ENCODE measurements at places on chromosomes 13 and 19.

- no peak for DNase-seq
Measured at GRCh38 chr13:48954081-48954480, 21.6 kb upstream of the FNDC3A start.

- DNase-seq = peak; percentile 72
Measured at GRCh38 chr19:1106841-1107660, 3.3 kb downstream of the GPX4 start.

DNA sequence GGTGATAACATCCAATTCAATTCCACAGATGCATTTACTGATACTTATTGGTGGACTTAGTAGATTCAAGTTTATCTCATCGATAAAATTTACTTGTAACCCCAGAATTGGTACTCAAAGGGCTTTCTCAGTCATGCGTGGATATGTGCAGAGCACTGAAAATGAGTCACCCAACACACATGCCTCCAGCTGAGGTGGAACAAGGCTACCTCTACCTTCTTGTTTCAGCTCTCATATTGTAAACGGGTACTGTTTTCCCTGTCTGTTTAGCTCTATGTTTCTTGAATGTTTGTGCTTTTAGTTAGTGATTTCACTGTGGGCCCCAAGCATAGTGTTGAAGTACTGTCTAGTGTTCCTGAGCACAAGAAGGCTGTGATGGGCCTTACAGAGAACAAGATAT is 1.5 kb downstream of the LRRC63 start:
- DNase-seq = no peak

DNA sequence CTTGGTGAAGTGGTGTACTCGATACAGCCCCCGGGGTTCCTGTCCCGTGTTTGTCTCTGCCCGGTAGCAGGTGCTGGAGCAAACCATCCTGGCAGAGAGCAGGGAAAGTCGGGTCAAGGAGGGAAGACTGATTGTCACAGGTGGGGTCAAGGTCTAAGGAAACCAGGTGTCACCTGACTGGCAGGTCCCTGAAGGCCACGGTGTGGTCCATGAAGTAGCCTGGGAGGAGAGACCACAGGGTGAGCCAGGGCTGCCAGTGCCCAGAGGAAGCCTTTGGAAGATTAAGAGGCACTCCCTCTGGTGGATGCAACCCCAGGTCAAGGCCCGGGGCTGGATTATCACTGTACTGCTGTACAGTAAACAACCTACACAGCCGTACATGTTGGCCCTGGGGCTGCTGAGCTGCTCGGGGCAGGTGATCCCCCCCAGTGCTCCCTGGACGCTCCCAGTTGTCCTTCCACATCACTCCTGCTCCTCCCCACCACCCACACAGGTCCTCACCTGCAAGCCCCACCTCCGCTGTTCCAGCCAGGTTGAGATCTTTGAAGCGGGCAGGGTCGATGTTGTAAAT is 6.0 kb upstream of the CCER2 start:
- peak; percentile 59 for DNase-seq

DNA sequence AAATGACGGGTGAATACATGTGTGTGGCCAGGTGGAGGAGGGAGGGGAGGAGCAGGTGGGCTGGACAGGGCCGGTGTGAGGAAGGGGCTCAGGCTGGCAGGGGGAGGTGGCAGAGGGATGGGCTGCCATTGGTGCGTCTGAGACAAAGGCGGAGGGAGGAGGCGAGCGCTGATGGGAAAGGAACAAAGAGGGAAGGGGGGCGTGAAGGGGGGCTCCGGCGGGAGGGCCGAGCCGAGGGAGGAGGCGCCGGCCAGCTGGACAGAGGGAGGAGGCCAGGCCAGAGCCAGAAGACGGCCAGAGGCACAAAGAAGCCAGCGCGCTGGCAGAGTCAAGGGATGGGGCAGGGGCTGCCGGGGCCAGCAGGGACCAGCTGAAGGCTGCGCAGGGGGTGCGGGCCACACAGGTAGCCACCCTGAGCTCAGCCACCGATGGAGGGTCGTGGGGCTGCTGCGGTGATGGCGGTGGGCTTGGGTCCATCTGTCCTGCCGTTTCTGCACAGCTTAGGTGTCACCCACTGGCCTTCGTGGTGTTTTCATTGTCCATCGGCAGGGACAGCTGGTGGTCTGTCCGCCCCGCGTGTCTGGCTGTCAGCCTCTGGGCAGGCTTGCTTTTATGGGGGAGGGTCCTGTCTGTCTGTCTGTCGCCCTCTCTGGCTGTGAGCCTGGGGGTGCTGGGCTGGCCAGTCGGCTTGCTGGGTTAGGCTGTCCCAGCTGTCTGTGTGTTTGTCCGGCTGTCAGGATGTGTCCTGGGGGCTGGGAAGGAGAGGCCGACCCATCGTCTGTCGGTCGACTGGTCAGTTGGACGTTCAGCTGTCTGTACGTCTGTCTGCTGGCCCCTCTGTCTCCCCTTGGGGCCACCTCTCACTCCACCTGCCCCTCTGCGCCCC is 2.2 kb downstream of the APC2 start:
- DNase-seq = no peak

- no peak for DNase-seq
Measured at GRCh38 chr13:50829896-50830295, 13.6 kb downstream of the DLEU7 start.

GRCh38 chr13:103287659-103288058 is 221.4 kb upstream of the SLC10A2 start:
- DNase-seq = no peak

GRCh38 chr19:29562299-29563297 is 36.8 kb downstream of the VSTM2B start:
- DNase-seq = no peak

GRCh38 chr13:77448689-77449088 is 86.8 kb upstream of the SCEL start:
- no peak for DNase-seq

GRCh38 chr13:95684418-95684817 is 7.5 kb downstream of the DNAJC3 start:
- DNase-seq = no peak

DNA sequence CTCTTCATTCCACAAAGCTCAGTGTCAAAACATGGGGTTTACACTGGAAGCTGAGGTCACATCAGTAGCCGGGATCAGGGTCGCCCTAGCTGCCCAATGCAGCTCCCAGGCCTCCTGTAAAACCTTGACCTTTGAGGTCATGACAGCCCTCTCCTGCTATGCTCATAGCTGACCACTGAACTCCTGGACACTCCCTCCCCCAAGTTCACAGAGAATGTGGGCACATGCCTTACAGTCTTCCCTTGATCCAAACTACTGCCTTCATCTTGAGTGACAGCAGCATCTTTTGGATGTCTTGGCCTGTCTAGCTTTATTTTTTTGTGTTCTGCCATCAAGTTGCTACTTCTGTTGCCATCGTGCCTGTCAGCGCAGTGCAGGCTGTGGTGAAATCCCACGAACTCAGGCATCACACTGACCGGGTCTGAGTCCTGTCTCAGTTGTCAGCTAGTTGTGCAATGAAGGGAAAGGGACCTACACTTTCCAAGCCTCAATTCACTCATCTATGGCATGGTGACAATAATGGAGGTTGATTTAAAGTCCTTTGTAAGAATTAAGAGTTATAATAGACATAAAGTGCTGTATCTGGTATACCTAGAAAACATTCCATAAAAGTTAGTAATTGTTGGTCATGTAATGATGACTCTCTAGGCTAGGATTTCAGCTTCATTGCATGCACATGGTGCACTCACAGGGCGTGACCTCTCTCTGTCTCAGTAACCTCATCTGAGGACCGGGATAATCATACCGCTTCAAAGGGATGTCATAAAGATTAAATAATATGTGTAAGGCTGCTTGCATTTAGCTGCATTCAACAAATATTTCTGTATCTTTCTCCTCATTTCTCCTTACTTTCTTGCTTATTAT is 16.4 kb upstream of the ALOX5AP start:
- DNase-seq = peak; percentile 52

DNA sequence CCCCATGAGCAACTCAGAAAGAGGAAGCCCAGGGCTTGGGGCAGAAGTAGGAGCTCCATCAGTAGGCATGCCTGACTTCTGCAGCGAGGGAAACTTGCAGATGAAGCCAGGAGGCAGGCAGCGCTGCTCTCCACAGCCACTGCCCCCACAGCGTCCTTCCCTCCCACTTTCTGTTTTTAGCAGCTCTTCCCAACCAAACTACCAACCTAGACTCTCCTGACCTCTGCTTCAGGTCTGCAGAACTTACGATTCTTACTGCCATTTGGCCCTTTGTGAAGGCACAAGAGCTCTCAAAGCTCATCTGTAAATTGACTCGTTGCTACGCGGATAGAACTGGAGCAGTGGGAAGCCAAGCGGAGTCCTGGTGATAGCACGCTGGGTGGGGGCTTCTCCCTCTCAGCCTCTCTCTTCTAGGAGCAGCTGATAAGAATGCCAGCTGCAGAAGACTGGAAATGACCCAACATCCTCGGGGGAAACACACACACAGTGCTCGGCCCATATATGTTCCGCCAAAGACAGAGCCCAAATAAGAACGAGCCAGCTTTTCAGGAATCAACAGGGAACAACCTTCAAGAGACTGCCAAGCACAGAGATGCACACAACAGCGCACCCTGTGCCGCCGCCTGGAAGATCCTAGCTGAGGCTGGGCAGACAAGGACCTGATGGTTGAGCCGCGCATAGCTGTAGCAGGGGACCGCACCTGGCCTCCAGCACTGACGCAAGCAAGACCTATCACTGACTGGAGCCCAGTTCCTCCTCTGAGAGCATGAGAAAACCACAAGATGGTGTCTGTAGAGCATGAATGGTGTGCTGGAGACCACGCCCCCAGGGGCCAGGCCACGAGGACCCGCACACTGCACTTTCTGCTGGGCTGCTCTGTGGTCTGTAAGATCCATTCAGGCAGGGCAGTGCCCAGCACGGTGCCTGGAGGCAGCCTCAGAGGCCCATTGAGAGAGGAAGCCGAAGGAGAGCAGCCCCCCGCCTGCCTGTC is 15.9 kb upstream of the SLC35E1 start:
- DNase-seq = no peak

DNA sequence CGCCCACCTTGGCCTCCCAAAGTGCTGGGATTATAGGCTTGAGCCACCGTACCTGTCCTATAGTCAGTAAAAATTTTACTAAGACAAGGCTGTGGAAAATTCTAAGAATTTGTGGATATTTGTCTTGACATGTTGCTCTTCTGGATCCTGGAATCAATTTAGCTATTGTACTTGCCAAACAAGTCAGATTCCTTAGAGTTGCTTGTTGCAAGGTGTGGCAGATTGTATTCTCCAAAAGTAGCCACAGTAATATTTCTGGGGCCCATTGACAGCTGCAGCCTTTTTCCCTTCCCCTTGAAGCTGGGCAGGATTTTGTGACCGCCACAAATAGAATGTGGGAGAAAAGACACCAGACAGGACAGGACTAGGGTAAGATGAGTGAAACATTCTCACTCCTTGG is 98.8 kb upstream of the TMTC4 start:
- no peak for DNase-seq

DNA sequence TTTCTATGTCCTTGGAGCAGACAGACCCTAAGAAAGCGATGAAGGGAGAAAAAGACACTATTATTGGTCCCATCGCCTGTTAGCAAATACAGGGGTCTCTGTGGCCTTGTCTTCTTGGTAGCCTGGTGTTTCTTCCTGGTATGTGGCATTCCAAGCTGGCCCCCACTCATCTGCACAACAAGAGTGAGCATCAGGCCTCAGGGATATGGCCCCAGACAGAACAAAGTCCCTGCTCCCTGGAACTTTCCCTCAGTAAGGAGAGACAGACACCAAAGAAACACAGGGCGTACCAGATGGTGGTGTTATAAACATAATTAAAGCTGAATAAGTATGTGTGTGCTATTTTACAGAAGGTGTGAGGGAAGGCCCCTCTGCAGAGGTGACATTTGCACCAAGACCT is 48.2 kb upstream of the KPNA3 start:
- no peak for DNase-seq

DNA sequence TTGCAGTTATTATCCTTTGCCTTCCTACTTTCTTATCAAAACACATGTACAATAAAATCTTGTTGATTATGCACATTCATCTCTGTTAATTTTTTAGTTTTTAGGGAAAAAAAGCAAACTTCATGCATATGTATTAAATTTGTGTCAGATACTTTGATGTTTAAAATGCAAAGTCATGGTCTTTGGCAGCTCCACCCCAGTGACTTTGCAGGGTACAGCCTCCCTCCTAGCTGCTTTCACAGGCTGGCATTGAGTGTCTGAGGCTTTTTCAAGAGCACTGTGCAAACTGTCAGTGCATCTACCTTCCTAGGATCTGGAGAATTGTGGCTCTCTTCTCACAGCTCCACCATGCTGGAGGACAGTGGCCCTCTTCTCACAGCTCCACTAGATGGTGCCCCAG is 1988.1 kb upstream of the PCDH20 start:
- DNase-seq = no peak

- no peak for DNase-seq
Measured at GRCh38 chr19:47094557-47095475, 18.8 kb downstream of the ZC3H4 start.

DNA sequence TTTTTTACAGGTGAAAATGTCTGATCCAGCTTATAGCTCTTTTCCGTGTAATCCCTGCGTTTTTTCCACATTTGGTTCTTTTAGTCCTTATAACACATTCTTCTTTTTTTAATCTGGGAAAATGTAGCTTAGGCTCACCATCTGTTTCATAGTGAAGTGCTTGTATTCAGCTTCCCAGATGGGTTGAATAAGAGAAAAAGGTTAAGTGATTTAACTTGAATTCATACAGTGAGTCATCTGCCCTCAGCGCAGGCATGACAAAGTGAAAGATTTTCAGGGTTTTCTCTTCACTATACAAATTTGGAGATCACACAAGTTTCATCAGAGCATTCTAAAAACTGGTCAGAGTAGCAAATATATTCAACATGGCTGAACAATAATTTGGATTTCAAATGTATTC is 224.8 kb downstream of the SPRY2 start:
- no peak for DNase-seq

DNA sequence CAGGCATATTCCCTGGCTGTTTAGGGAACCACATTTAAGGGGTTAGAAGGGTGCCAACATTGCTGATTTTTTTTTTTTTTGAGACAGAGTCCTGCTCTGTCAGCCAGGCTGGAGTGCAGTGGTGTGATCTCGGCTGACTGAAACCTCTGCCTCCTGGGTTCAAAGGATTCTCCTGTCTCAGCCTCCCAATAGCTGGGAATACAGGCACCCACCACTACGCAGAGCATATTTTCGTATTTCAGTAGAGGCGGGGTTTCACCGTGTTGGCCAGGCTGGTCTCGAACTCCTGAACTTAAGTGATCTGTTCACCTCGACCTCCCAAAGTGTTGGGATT is 7.8 kb upstream of the CRX start:
- DNase-seq = no peak

- DNase-seq = no peak
Measured at GRCh38 chr19:38654628-38655055, 7.2 kb downstream of the ACTN4 start.

- DNase-seq = no peak
Measured at GRCh38 chr19:6484831-6485230, 3.2 kb upstream of the DENND1C start.

Measured in H54 (cell line).